ENCODE measurements at places on chromosomes 7 and 10. TPM values are rescaled to one million over a fixed set of nuclear protein-coding genes. Genes with fewer than 3 reads are reported as not detected.

- DNase-seq: no peak
Observed at GRCh38 chr7:28733035-28733434, 225.1 kb downstream of the TRIL start.

GRCh38 chr7:157952841-157953645 lies 616.2 kb downstream of the DNAJB6 start:
- no peak for DNase-seq

SPAG6 gene
- 14.0 TPM for polyA plus RNA-seq

- DNase-seq: no peak
Observed at GRCh38 chr10:115761166-115761565, 511.8 kb downstream of the GFRA1 start.

- DNase-seq: no peak
Observed at GRCh38 chr10:92729886-92730285, 40.1 kb downstream of the HHEX start.

DNA sequence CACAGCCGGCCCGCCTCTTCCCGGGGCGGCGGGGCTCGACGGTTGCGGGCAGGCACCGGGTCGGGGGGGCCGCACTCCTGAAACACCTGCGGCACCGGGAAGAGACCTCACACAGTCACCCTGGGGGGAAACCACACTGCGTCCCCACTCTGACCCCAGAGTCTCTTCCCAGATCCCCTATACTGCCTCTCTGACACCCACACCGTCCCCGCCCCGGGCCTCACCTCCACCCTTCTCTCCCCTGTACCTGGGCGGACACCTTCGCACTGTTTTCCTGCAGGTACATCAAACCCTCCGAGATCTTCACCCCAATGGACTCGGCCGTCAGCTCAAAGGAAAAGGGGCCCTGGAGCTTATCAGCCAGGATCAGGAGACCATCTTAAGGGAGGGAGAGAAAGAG lies 3.4 kb upstream of the GAL3ST4 start:
- no peak for DNase-seq

NODAL gene
- polyA plus RNA-seq: 0.82 TPM

DNA sequence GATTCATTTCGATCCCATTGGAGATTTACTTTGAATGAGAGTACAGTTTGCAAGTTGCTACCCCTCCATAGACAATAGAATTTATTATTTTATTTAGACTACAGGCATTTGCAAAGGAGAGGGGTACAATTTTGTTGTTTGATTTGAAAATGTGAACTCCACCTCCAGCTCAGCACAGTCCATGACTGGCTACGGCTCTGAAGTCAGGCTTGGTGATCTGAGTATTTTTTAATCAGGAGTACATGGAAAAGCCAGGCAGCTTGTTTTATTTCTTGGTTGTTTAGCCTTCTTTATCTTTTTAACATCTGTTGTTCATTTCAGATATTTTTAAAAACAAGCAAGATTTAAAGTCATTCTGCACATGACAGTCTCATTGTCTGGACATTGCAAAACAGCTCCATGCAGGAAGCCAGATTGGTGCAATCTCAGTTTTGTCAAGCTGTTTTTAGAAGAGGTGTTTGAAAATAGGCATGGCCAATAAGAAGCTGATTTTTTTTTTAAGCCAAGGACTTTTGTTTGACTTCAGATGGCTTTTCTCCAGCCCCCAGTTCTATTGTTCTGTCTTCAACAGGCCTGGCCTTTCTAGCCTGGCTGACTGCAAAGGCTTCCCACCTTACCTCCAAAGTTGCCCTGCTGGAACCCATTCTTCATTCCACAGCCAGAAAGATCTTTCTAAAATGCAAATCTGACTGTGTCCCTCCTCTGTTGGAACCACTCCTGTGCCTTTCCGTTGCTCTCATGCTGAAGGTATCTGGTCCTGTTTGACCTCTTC lies 12.2 kb downstream of the PLXDC2 start:
- DNase-seq: peak; percentile 73

DNA sequence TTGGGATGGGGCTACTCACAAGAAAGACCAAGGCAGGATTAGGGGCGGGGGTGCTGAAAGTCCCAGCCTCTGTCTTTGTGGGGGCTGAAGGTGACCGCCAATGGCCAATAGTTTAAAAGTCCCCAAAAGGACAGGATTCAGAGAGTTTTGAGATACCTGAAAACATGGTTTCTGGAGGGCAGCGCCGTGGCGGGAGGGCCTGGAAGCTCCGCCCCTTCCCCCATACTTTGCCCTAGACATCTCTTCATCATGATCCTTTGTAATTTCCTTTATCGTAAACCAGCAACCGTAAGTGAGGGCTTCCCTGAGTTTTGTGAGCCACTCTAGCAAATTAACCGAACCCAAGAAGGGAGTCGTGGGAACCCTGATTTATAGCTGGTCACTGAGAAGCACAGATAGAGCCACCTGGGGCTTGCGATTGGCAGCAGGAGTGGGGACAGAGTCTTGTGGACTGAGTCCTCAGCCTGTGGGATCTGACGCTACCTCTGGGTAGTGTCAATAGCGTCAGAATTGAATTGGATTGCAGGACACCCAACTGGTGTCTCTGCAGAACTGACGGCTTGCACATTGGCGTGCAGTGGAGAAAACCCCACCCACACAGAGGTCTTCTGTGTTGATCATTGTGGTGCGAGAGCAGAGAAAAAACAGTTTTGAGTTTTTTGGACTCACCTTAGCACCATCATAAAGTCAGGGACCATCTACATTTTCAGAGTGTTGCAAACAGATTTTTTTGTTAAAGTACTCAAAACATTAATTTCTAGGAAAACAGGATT lies 169.3 kb downstream of the USP6NL start:
- no peak for DNase-seq

GRCh38 chr7:107959527-107959898 lies 43.4 kb downstream of the LAMB1 start:
- no peak for DNase-seq

DNA sequence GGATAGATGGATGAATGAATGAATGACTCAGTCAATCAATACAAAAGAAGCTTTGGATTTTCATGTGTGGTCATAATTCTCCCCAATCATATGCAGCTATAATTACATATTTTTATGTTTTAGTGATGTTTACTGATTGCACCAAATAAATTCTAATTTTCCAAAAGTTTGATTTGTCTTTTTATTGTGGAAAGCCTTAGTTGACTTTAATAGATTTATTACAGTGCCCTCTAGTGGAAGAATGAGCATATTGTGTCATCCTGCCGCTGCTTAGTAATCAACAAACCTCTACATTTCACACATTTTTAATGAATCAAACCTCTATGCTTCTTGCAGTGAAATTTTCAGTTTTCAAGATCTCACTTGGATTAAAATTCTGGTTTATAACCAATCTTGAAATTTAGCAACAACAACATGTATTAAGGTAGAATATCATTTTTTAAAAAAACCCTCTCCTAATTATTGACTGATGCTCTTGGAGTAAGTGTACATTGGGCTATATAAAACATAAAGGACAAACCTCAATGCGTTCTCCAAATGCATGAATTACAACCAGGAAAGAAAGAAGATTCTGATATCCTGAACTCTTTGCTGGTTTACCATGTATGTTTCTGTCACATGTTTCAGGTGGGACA lies 55.6 kb upstream of the PNLIP start:
- no peak for DNase-seq

DNA sequence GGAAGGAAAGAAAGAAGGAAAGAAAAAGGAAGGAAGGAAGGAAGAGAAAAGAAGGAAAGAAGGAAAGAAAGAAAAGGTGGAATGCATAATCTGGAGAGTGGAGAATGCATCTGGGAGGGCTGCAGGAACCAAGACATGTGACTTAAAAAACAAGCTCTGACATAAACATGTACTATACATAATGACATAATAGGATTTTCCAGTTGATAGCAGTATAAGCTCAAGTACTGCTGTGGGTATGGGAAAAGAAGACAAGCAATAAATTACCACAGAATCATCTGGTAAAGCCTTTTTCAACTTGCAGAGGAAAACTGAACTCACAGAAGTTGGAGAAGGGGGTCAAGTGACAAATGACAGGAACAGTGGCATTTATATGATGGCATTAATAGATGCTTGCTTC lies 345.9 kb downstream of the PLXDC2 start:
- no peak for DNase-seq

UPP1 gene
- polyA plus RNA-seq: 10.0 TPM

DNA sequence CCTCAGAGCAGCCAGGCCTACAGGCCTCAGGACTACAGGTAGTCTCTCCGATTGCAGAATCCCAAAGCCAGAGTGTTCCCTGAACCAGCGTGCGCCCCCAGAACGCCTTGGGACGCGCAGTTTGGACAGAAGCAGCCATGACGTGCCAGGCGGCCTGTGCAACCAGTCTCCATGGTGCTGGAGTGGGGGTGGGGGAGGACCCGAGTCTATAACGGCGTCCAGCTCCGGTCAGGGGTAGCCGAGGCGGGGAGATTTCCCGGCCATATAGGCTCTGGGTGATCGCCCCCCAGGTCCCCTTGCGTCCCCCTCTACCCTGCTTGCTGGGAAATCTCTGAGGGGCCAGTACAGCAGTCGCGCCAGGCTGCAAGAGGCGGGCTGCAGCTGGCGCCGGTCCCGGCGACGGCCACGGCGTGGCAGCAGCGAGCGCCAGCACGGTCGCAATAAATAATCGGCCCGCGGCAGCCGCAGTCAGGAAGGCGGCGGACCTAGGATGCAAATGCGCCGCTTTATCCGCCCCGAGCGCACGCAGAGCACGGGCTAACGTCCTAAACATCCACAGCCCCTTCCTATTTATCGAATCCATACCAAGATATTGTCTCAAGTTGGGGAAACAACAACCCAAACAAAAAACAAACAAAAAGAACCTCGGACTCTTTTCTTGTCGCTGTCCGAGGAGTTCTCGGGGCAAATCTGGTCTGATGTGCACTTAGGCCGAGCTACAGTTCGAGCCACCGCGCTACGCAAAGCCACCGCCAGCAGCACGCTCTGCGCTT lies 1.6 kb downstream of the HOXA3 start:
- DNase-seq: peak; percentile 87

CALHM1 gene
- polyA plus RNA-seq: 0.06 TPM

All from right lung (tissue), 10 donors.